Activated T-cell treated with anti-CD3 and anti-CD28 coated beads, Interleukin-2, amount 50 U/mL, for 72 hours (primary cell): ENCODE measurements at places on chromosomes 5 and 9.

- peak; percentile 19 for DNase-seq
Observed at GRCh38 chr5:56190497-56190896, 42.6 kb downstream of the ANKRD55 start.

DNA sequence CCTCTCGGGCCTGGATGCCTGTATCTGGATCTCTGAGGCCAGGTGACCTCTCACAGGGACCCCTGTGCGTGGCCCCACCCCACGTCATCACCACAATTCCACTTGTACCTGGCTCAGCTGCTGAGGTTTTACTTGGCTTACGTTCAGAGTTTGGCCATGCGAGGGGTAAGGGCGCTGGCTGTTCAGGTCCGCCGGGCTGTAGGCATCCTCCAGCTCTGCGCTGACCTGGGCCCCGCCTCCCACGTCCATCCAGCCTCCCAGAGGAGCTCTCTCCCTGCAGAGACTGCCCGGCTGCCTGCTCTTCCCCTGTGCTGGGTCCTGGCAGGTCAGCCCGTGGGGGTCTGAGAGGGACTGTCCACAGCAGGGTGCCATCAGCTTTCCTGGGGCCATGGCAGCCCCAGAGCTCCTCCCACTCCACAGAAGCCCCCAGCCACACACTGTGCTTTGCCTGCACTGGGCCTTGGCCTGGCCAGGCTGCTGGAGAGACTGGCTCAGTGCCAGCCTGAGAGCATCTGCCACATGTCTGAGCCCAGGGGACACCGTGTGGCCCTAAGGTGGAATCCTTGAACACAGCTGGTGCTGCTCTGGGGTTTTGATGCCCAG is 43.6 kb downstream of the SLC6A3 start:
- no peak for DNase-seq

- peak; percentile 30 for DNase-seq
Observed at GRCh38 chr5:139574641-139575312, 13.6 kb downstream of the UBE2D2 start.

GRCh38 chr5:164420161-164420560 is 914.7 kb downstream of the MAT2B start:
- DNase-seq: no peak

DNA sequence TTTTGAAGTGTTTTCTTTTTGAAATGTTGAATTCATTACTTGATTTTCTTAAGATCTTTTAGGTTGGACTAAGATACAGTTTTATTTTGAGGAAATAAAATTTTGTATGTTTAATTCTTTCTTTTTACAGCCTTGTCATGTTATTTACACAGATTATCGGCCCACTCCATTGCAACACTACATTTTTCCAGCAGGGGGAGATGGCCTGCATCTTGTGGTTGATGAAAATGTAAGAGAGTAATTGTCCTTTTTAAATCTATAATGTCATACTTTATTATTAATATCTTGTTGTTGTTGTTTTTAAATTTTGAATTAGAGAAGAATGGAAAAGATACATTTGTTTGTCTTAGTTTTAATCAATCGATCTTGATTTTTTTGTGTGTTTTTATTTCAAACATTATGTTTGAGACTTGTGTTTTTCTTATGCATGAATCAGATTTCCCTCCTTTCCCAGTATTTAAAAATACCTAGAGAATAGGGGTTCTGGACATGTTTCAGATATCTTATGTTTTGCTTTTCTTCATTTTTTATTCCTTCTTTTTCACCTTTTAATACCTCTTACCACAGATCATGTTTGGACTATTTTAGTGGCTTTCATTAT is 36.7 kb downstream of the MTREX start:
- DNase-seq: peak; percentile 55

- DNase-seq: no peak
Observed at GRCh38 chr9:126531591-126531990, 82.1 kb upstream of the LMX1B start.

DNA sequence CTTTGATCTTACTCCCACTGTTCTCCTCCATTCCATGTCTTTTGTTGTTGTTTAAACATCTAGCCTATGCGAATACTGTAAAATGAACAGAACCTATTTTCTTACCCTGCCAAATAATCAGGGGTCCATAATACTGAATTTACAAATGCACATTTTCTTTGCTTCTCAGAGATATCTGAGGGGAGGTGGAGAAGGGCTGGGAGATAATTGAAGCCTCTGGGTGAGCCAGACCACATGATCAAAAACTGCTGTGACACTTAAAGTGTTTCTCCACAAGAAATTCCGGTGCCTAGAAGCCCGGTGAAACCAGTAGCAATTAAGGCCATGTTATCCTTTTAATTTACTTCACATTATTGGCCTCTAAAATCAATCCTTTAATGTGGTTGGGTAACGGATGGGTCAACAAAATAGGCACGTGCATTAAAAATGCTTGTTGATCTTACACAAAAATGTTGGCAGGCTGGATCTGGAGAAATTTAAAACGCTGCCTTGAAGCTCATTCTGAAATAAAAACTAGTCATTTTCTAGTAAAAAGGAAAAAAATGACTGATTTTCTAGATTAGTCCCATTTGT is 10.8 kb downstream of the SEMA6A start:
- no peak for DNase-seq

GRCh38 chr9:1939926-1940368 is 75.2 kb upstream of the SMARCA2 start:
- peak; percentile 53 for DNase-seq

GRCh38 chr5:97553604-97554452 is 370.8 kb upstream of the RIOK2 start:
- DNase-seq: no peak

DNA sequence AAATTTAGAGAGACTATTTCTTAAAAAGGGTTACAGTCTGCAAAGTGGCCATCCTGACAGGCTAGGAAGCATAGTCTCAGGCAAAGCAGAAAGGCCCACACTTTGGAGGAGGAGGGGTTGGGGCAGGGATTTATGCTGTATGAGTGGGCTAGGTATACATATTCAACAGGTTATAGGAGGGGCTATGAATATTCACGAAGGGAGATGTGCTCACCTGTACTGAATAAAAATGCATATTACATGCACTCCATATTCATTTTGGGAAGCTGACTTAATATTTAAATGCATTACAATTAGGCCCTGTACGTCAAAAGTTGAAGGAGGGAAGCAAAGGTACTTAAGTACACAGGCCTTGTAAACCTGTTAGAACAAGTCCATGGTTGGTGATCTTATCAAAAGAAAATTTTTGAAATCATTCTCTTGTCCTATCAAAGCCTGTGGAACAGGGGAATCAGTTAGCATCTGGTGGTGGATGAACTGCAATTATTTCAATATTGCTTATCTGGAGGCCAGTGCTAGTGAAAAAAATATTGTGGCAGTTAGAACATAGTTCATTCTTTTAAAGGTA is 1.6 kb downstream of the CENPP start:
- no peak for DNase-seq

- DNase-seq: no peak
Observed at GRCh38 chr9:86741311-86742208, 205.7 kb downstream of the GAS1 start.

DNA sequence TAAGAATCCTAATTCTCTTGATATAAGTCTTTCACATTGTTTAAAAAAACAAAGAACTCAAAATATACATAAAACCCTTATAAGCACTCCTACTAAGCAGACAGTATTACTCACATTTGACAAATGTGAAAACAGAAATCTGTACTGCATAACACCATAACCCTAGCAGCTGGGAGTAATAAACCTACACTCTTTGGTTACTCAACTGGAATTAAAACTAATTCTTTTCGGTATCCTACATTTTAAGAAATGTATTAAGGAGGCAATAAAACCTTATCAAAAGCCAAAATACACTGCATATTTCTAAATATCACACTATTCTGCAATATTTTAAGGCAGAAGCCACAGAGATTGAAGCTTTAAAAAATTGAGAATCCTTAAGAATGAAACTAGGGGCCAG is 6.8 kb downstream of the AUH start:
- DNase-seq: no peak

DNA sequence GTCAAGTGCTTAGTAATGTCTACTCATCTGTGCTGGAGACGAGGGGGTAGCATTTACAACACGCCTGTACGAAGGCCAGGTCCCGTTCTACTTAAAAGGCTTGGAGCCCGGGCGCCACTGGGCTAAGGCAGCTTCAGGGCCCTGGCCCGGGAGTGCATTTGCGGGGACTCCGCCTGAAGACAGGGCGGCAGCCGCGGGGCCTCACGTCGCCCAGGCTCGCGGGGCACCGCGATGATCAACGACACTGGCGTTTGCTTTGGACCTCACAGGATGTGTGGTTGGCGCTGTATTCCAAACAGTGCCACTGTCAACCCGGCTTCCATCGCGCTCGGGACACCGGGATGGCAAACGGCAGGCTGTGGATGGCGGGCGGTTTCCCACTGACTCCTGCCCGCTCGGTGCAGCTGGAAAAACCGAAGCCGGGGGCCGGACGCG is 1.1 kb upstream of the TENT4A start:
- DNase-seq: peak; percentile 60

DNA sequence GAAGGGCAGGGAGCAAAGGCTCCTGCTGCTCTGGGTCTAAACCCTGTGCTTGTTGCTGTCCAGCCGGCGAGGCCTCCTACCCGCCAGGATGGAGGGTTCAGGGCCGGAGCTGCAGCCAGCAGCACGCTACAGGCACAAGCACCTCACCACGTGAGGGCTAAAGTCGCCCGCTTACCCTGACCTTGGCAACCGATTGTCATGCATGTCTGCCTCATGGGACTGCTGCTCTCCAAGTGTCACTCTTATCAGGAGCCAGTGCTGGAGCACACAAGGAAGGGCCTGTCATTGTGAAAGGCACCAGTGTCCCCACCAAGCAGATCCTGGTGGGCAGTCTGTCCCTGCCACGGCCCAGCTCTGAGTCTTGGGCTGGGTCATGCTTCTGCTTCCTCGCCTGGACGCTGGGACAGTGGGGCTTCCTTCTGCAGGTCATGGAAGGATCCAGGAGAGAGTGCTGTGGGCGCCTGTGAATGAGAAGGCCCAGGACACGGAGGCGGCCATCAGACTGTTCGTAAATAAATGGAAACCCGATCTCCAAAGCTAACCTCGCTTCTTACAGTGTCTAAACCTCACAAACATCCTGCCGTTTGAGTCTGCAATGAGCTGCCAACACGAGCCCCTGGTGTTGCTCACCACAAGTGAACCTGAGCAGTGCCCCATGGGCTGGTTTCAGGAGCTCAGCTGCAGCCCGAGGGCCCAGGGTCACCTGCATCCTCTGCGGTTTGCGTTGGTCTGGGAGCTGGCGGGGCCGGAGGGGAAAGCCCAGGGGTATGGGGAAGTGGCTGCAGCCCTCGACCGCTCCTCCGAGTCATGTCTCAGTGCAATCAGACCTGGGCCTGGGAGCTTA is 58.2 kb upstream of the RXRA start:
- no peak for DNase-seq

DNA sequence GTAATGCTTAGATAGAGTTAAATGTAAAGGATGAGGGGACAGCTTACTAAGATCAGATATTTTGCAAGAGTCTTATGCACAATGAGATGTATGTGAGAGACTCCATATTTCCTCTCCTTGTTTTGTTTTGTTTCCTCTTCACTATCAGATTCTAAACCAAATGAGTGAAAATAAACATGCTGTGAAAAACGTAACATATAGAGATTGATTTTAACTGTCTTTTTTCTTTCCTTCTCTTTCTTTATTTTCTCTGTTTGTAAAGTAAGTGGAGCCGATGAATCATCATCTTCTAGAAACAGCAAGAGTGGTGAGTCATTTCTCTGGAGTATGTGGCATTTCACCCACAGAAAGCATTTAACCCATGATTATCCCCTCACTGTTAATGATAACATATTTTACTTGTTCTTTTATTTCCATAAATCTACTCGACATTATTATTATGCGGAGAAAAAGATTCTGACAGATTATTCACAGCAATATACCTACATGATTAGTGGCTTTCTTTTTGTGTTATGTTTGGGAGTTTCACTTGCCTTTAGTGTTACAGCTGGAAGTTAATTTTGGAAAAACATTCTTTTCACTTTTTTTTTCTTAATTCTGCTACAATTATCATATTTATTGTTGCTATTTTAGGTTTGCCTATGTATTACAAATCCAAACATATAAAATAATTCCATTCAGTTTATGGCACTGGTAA is 2.1 kb upstream of the ANXA1 start:
- DNase-seq: peak; percentile 18

GRCh38 chr9:128729302-128729701 is 5.4 kb upstream of the ZDHHC12 start:
- DNase-seq: no peak

DNA sequence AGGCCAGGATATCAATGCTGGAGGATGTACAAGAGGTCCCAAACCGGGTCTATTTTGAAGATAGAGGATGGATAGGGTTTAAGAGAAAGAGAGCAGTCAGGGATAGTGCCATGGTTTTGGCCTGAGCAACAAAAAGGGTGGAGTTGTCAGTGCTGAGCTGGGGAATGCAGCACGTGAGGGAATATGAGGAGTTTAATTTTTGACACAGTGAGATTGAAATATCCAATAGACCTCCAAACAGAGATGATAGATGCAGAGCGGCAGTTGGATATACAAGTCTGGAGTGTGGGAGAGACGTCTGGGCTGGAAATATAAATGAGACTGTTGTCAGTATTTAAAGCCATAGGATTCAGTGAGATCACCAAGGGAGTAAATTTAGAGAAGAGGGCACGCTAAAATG is 136.7 kb upstream of the EFNA5 start:
- DNase-seq: no peak

DNA sequence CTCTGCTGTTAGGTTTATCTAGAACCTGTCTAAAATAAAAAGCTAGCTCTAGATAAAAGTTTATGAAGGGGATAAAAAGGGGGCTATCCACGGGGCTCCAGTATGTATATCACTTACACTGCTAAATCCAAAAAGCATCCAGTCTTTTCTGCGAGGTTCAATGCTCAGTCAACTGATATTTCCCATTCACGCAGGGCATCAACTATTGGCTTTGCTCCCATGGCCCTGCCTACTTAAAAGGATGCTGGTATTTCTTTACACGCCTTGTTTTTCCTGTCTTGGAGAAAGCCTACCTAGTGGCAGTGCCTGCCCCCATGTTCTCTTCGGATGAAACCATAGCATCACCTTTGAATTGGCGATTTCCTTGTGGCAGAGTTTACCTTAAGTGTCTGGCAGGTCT is 8.1 kb downstream of the SPRY4 start:
- no peak for DNase-seq
